ENCODE measurements at places on chromosomes 5 and 9.

DNA sequence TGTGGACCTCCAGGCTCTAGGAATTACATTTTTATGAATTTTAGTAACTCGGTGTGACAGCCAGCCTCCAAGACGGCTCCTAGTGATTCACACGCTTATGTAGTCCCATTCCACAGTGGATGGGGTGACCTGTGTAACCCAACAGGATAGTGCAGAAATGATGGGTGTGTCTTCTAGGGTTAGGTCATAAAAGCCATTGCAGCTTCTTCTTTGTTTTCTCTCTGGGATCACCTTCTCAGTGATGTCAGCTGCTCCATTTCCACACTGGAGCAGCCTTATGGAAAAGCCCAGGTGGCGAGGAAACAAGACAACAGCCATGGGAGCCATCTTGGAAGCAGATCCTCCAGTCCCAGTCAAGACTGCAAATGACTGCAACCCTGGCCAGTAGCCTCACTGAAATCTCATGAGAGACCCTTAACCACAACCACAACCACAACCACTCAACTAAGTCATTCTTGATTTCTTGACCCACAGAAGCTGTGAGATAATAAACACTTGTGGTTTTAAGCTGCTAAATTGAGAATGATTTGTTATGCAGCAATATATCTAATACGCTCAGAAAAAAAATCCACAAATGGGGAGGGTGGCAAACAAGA is 5.1 kb upstream of the GNPDA1 start:
- DNase-seq: peak; percentile 75

- DNase-seq: no peak
Measured at GRCh38 chr9:86069206-86069869, 30.0 kb downstream of the GOLM1 start.

- no peak for DNase-seq
Measured at GRCh38 chr5:9187614-9188013, 358.3 kb downstream of the SEMA5A start.

- peak; percentile 71 for DNase-seq
Measured at GRCh38 chr5:157750320-157750719, 6.8 kb downstream of the LSM11 start.

DNA sequence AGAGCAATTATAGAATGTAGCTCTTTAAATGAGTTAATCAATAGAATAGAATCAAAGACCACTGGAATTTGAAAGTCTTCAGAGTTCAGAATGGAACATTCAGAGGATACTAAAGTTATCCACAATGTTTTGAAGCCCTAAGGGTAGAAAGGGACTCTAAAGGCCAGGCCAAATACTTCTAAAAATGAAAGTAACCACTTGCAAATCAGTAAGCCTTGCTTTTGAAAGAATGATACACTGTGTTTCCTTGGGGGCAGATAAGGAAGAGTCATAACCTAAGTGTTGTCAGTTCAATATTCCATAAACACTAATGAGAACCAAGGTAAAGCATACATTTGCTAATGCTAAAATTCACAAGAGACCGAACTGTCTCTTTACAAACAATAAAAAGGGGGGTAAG is 813.5 kb downstream of the PTPRD start:
- no peak for DNase-seq
